ENCODE measurements at places on chromosomes 1 and 21.

DNA sequence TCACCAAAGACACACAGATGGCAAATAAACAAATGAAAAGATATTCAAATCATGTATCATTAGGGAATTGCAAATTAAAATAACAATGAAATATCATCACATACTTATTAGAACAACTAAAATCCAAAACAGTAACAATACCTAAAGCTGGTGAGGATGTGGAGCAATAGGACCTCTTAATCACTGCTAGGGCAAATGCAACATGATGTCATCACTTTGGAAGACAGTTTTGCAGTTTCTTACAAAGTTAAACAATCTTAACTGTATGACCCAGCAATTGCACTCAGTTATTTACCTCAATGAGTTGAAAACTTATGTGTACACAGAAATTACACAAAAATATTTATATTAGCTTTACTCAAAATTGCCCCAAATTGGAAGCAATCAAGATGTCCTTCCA lies 47.3 kb downstream of the SELENOF start:
- peak overlapping the region; percentile 56 for H3K4me3 ChIP-seq
- H3K27me3 ChIP-seq: no peaks in the 10 kb centered on the region
- no peak for ATAC-seq
- peaks cover 25% of the 10 kb centered on the region for H3K36me3 ChIP-seq
- peaks cover 32% of the 10 kb centered on the region for H3K4me1 ChIP-seq
- peak overlapping the region; percentile 76 for H3K27ac ChIP-seq

- H3K4me3 ChIP-seq: no peak overlapping the region
- no peak overlapping the region for H3K27ac ChIP-seq
- ATAC-seq: peak; percentile 1
- H3K36me3 ChIP-seq: no peaks in the 10 kb centered on the region
Measured at GRCh38 chr1:1179983-1180861, 6.5 kb downstream of the TTLL10 start.

DNA sequence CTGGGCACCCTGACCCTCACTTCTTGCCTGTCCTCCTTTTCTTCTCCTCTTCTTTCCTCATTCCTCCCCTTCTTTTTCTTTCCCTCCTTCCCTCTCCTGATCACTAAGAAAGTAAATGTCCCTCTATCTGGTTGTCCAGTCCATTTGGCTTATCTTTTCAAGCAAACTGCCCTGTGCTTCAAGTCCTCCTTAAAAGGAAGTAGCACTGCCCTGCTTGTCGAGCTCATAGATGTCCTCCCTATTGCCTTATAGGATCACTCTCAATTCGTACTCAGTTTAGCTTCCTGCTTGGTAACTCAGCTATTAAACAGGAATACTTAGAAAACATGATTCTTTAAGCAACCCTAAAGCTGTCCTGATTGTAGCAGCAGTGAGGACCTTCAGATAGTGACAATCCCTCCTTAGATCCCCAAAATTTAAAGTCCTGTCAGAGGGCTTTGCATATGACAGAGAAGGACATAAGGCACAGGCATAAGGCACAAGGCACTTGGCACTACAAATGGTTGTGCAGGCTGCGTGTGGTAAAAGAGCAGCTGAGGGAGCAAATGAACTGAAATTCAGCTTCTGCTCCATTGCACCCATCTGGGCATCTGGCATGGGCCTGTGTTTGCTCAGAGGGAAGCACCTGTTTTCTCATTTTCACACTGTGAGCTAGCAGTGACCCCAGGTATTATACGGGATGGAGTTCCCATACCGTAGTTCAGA lies 26.1 kb upstream of the SLAMF6 start:
- peaks cover 92% of the 10 kb centered on the region for H3K4me1 ChIP-seq
- peak overlapping the region; percentile 83 for H3K27ac ChIP-seq
- ATAC-seq: peak; percentile 85
- H3K4me3 ChIP-seq: peak overlapping the region; percentile 13

- H3K27me3 ChIP-seq: no peaks in the 10 kb centered on the region
- no peak overlapping the region for H3K27ac ChIP-seq
- H3K36me3 ChIP-seq: no peaks in the 10 kb centered on the region
Measured at GRCh38 chr1:51320967-51321923, 9.1 kb downstream of the TTC39A start.

DNA sequence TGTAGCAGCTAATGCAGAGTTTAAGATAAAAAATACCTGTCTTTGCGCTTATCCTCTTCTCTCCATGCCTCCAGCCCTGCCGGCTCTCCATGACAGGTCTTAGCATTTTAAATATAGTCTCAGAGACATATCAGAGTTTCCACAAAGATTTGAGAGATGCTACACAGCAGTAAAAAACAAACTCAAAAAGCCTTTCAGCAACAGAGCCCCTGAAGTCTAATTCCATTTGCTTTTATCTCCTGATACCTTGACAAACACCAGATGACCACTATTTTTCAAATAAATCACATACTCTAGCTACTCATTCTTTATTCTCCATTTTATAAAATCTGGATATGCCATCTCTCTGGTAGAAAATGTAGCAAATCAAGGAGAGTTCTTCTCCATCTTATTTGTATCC lies 79.5 kb upstream of the LRRC53 start:
- no peak overlapping the region for H3K4me3 ChIP-seq
- H3K36me3 ChIP-seq: no peaks in the 10 kb centered on the region
- no peaks in the 10 kb centered on the region for H3K27me3 ChIP-seq
- no peaks in the 10 kb centered on the region for H3K4me1 ChIP-seq
- no peak overlapping the region for H3K27ac ChIP-seq
- ATAC-seq: no peak

GRCh38 chr1:51175278-51175677 lies 60.8 kb upstream of the RNF11 start:
- peaks cover 58% of the 10 kb centered on the region for H3K27me3 ChIP-seq
- peaks cover 6% of the 10 kb centered on the region for H3K4me1 ChIP-seq
- H3K36me3 ChIP-seq: no peaks in the 10 kb centered on the region
- no peak overlapping the region for H3K4me3 ChIP-seq

DNA sequence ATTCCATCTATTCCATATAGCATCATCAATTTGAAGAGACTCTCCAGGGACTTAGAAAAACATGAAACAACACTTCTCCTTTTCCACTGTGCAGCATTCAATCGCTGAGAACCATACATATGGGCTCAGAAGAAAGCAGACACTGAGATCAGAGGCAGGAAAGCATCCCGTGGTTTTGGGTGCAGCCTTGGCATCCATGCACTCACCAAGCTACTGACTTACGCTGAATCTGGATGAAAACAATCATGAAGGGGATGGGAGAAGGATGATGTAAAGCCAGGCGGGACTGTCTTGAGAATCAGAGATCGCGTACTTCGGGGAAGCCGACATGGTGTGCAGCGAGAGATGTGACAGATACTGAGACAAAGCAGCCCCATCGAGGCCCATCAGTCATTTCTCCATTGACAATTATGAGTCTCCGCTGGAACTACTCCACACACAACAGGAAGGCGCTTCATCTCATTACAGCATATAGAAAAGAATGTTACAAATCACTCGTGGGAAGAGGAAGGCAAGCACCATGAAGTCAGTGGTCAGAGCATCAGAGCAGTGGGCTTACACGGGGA lies 2.3 kb upstream of the TIAM1 start:
- no peak overlapping the region for H3K4me3 ChIP-seq
- no peak overlapping the region for H3K27ac ChIP-seq
- H3K27me3 ChIP-seq: peaks cover 57% of the 10 kb centered on the region
- ATAC-seq: no peak
- peaks cover 23% of the 10 kb centered on the region for H3K4me1 ChIP-seq
- H3K36me3 ChIP-seq: no peaks in the 10 kb centered on the region

GRCh38 chr1:218347723-218348627 lies 2.8 kb downstream of the TGFB2 start:
- no peak overlapping the region for H3K4me3 ChIP-seq
- no peaks in the 10 kb centered on the region for H3K27me3 ChIP-seq
- peaks cover 49% of the 10 kb centered on the region for H3K4me1 ChIP-seq
- ATAC-seq: no peak

DNA sequence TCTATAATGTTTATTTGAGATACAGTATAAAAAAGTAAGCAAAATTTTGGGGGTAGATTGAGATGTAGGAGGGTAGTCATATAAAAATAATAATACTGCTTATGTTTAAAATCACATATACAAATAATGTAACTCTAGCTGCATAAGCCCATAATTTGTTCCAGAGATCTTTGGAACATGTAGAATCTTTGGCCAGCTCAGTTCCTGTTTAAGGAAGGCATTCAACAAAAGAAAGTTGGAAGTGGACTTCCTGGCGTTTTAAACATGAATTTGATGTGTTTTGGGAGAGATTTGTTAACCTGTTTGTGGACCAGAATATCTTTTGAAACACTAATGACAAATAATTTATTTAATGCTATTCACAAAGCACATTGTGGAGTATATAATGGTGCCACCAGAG lies 27.7 kb downstream of the GIPC2 start:
- H3K27me3 ChIP-seq: peaks cover 10% of the 10 kb centered on the region
- no peak overlapping the region for H3K27ac ChIP-seq
- H3K36me3 ChIP-seq: no peaks in the 10 kb centered on the region
- H3K4me1 ChIP-seq: peaks cover 6% of the 10 kb centered on the region

DNA sequence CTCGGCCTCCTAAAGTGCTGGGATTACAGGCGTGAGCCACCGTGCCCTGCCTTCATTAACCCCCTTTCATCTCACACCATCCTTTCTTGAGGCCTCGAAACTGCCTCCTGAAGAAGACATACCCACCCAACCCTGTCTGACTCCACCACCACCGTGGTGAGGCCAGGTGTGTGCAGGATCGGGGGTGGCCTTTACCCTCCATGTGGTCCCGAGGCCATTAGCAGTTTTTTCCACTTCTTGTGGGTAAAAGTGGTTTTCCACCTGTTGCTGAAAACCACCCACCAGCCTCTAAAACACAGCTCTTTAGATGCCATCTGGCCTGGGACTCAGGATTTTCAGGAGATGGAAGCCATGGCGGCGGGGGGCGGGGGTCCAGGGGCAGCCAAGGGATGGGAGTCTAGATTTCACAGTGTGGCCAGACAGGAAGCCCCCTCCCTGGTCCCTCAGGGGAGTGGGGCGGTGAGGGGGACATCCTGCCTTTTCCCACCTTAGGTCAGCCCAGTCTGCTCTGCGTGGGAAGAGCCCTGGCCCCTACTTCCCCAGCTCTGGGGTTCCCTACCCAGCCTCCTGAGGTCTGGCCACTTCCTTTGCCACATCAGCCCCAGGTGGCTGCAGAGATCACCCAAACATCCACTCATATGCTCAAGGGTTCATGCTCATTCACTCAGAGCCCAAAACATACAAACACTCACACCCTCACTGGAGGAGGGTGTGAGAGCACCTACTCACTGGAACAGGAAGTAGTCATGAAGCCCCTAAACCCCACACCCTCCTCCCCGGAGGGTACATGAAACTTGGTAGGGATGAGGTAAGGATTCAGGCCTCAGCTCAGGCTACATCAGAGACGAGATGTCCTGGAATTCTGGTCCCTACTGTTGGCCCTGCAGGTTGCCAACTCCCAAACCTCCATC lies 2.3 kb downstream of the FGR start:
- H3K27ac ChIP-seq: peak overlapping the region; percentile 88
- no peaks in the 10 kb centered on the region for H3K36me3 ChIP-seq
- H3K27me3 ChIP-seq: no peaks in the 10 kb centered on the region

DNA sequence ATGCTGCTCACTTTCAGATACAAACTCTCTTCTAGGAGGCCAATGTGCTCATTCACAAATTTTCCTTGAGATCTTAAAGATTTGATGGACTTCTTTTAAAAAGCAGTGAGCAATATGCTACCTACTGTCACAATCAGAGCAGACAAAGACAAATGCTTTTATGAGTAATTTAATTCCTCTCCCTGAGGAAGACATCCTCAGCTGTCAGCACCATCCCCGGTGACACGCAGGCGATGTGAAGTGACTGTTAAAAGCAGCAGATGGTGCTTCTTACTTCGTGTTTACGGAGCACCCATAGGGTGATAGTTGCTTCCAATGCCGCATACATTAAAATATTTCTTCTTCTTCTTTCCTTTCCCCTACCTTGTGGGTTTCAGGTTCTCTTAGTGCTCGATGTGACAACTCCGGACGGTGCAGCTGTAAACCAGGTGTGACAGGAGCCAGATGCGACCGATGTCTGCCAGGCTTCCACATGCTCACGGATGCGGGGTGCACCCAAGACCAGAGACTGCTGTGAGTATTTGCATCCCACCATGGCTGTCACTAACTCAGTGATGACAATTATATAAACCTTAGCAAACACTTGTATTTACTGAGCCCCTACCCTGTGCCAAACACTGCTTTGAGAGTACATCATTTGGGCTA lies 29.1 kb downstream of the LAMC2 start:
- no peak for ATAC-seq
- H3K4me3 ChIP-seq: no peak overlapping the region
- no peak overlapping the region for H3K27ac ChIP-seq
- H3K4me1 ChIP-seq: peaks cover 4% of the 10 kb centered on the region
- H3K27me3 ChIP-seq: peaks cover 46% of the 10 kb centered on the region

- no peak for ATAC-seq
- no peak overlapping the region for H3K4me3 ChIP-seq
- H3K27me3 ChIP-seq: no peaks in the 10 kb centered on the region
- peaks cover 58% of the 10 kb centered on the region for H3K4me1 ChIP-seq
- H3K27ac ChIP-seq: peak overlapping the region; percentile 27
Measured at GRCh38 chr1:161111527-161111926, 6.3 kb downstream of the PFDN2 start.

DNA sequence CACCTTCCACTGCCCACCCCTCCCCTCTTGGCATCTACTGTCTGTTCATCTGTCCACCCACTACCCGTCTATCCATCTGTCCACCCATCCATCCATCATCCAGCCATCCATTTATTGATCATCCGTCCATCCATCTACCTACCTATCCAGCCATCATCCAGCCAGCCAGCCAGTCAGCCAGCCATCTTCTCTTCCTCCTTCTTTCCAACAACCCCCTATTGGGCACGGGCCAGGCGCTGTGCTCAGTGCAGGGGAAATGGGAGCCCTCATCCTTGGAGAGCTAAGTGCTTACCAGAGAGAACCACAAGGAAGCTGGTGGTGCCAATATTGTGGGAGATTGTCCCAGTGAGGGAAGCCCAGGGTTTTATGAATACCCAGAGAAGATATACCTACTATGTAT lies 51.7 kb upstream of the TMEM51 start:
- no peak for ATAC-seq
- peaks cover 7% of the 10 kb centered on the region for H3K4me1 ChIP-seq
- no peak overlapping the region for H3K4me3 ChIP-seq
- peaks cover 37% of the 10 kb centered on the region for H3K27me3 ChIP-seq
- H3K27ac ChIP-seq: no peak overlapping the region
- no peaks in the 10 kb centered on the region for H3K36me3 ChIP-seq

GRCh38 chr1:22745669-22746585 lies 35.3 kb downstream of the EPHB2 start:
- H3K36me3 ChIP-seq: no peaks in the 10 kb centered on the region
- H3K4me3 ChIP-seq: no peak overlapping the region
- H3K27ac ChIP-seq: no peak overlapping the region
- H3K27me3 ChIP-seq: peaks cover 12% of the 10 kb centered on the region
- H3K4me1 ChIP-seq: peaks cover 8% of the 10 kb centered on the region
- no peak for ATAC-seq

GRCh38 chr21:8989721-8990325 lies 1531.6 kb upstream of the TPTE start:
- ATAC-seq: peak; percentile 25
- H3K27ac ChIP-seq: no peak overlapping the region
- no peaks in the 10 kb centered on the region for H3K36me3 ChIP-seq
- H3K4me3 ChIP-seq: no peak overlapping the region
- H3K27me3 ChIP-seq: peaks cover 40% of the 10 kb centered on the region

Measured in stimulated activated memory B cell treated with anti-CD40 and anti-IgM and Interleukin-4, amounts not matched to agents 10 μg/mL and 1 μg/mL and 100 μg/mL, for 72 hours (primary cell).